ENCODE measurements at places on chromosomes 7 and 10. TPM values are rescaled to one million over a fixed set of nuclear protein-coding genes. Genes with fewer than 3 reads are reported as not detected.

- no peaks in the 10 kb centered on the region for H3K36me3 ChIP-seq
- H3K27ac ChIP-seq: no peak overlapping the region
- no peak overlapping the region for H3K4me3 ChIP-seq
- DNase-seq: no peak
- 0 out of 2 replicates have a peak, but pooled peaks cover 2% of the 10 kb centered on the region for H3K4me1 ChIP-seq
Observed at GRCh38 chr10:36188461-36188860, 546.4 kb upstream of the FZD8 start.

- H3K27ac ChIP-seq: no peak overlapping the region
- H3K36me3 ChIP-seq: no peaks in the 10 kb centered on the region
- no peak overlapping the region for H3K4me3 ChIP-seq
- peaks cover 3% of the 10 kb centered on the region for H3K27me3 ChIP-seq
- no peak for DNase-seq
- H3K4me1 ChIP-seq: no peaks in the 10 kb centered on the region
Observed at GRCh38 chr7:91420606-91421005, 156.4 kb downstream of the FZD1 start.

Gene TFEC
- total RNA-seq: 0.28 TPM

DNA sequence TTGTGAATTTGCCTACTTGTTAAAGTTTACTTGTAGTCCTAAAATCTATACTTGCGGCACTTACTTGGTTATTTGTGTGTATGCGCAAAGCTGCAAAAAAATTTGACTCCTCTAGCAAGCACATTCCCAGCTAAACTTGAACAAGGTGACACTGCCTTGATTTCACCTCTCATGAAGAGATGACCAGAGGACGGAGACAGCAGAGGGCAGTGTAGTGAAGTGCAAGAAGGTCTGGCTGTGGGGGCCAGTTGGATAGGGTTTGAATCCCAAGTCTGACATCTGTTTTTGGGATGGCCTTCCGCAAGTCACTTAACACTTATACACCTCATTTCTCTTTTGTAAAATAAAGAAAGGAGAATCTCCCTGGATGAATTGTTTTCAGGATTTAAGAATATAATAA is 15.7 kb downstream of the SLK start:
- no peak overlapping the region for H3K27ac ChIP-seq
- no peak overlapping the region for H3K4me3 ChIP-seq
- no peaks in the 10 kb centered on the region for H3K27me3 ChIP-seq
- no peak for DNase-seq
- H3K4me1 ChIP-seq: peaks cover 10% of the 10 kb centered on the region

GRCh38 chr10:25869067-25869591 is 64.9 kb upstream of the MYO3A start:
- no peak overlapping the region for H3K27ac ChIP-seq
- no peak overlapping the region for H3K4me3 ChIP-seq
- no peak for DNase-seq
- H3K36me3 ChIP-seq: no peaks in the 10 kb centered on the region
- H3K27me3 ChIP-seq: no peaks in the 10 kb centered on the region

- no peak overlapping the region for H3K4me3 ChIP-seq
- peaks cover 11% of the 10 kb centered on the region for H3K36me3 ChIP-seq
- H3K27ac ChIP-seq: no peak overlapping the region
- DNase-seq: no peak
- no peaks in the 10 kb centered on the region for H3K4me1 ChIP-seq
Observed at GRCh38 chr10:37952926-37953325, 23.5 kb downstream of the ZNF25 start.

GRCh38 chr7:98622926-98623325 is 5.8 kb downstream of the NPTX2 start:
- no peaks in the 10 kb centered on the region for H3K4me1 ChIP-seq
- no peak overlapping the region for H3K27ac ChIP-seq
- H3K36me3 ChIP-seq: no peaks in the 10 kb centered on the region

DNA sequence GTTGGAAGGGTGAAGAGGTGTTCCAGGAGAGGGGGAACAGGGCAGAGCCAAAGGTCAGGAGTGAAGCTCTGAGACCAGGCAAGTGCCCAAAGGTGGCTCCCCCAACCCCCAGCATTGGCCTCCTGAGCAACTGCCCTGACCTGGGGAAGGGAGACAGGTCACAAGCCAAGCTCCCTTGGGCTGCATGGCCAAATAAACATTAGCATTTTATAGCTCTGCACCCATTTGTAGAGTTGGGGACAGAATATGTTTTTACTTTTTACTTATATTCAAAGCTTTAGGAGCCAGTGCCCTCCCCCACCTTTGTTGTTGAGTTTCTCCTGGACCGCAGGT is 4.0 kb downstream of the UNC5B start:
- H3K27ac ChIP-seq: no peak overlapping the region
- peaks cover 5% of the 10 kb centered on the region for H3K27me3 ChIP-seq
- H3K36me3 ChIP-seq: no peaks in the 10 kb centered on the region

Gene CISD1
- total RNA-seq: 25.8 TPM

GRCh38 chr7:3464900-3465622 is 164.0 kb downstream of the SDK1 start:
- no peak for DNase-seq
- H3K27ac ChIP-seq: no peak overlapping the region
- no peak overlapping the region for H3K4me3 ChIP-seq
- no peaks in the 10 kb centered on the region for H3K4me1 ChIP-seq
- no peaks in the 10 kb centered on the region for H3K27me3 ChIP-seq

Measured in IMR-90 (cell line).